ENCODE measurements at places on chromosomes 3 and 15.

DNA sequence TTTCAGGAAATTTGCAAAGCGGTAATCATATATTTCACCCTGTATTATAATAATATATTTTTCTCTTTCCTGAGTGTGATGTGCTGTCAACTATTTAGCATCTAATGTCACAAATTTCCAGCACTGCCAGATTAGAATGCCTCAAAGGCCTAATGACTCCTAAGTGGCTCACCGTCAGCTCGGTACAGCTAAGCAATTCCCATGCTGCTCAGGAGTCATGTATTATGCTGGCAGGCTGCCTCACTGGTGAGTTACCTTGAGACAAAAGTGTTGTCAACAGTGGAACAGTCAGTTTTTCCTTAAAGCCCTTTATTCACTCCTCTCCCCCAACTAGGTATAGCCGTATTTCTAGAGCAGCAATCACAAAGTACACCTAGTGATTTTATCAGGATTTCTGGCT lies 83.6 kb downstream of the NSUN3 start:
- H3K27ac ChIP-seq = no peak overlapping the region
- H3K4me1 ChIP-seq = no peaks in the 10 kb centered on the region
- no peak overlapping the region for H3K4me3 ChIP-seq
- peaks cover 6% of the 10 kb centered on the region for H3K27me3 ChIP-seq
- DNase-seq = no peak

- H3K27me3 ChIP-seq = peaks cover 5% of the 10 kb centered on the region
- no peaks in the 10 kb centered on the region for H3K36me3 ChIP-seq
- no peak overlapping the region for H3K27ac ChIP-seq
These were observed 62.4 kb downstream of the COL8A1 start for GRCh38 chr3:99700631-99701268.

DNA sequence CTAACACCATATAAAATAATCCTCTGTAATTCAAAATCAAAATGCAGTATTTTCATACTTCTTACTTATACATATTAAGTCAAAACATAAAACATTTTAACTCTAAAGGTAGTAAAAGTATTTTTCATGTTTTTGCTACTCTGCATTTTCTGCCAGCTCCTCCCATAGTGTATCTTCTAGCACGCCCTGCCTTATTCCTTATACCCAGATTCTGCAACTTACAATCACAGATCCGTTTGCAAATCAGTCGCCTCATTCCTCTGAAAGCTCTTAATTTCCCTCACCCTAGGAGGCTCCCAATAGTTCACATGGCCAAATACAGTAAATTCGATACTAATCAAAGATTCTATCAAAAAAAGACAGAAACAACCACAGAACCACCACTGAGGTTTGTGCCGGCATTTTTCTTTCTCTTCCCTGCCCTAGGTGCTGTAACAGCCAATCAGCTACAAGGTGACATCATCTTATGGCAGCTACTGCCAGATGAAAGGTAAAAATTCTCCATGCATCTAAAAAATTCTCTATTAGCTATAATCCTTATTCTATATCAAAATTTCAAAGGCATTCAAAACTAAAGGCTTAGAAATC lies 72.9 kb downstream of the CLASP2 start:
- DNase-seq = no peak
- no peak overlapping the region for H3K4me3 ChIP-seq
- H3K27me3 ChIP-seq = no peaks in the 10 kb centered on the region
- peaks cover 7% of the 10 kb centered on the region for H3K36me3 ChIP-seq

DNA sequence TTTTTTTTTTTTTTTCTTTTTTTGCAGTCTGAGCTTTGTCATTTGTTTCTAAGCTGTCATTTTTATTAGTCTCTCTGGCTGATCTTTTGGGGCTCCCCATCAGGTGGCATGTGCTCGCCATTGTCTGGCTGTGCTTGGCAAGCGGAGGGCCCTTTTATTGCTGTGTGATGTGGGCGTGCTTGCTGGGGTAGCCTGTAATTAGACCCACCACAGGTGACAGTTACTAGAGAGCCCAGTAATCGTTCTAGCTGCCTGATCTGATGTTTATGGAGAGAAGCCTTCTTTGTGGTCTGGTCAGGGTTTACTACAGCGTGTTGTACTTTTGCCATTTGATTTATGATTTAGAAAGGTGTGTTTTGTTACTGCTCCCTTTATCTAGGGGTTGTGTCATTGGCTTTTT lies 179.9 kb downstream of the MCTP2 start:
- peaks cover 23% of the 10 kb centered on the region for H3K36me3 ChIP-seq
- H3K4me3 ChIP-seq = no peak overlapping the region
- H3K27me3 ChIP-seq = no peaks in the 10 kb centered on the region
- peaks cover 5% of the 10 kb centered on the region for H3K4me1 ChIP-seq
- no peak overlapping the region for H3K27ac ChIP-seq

DNA sequence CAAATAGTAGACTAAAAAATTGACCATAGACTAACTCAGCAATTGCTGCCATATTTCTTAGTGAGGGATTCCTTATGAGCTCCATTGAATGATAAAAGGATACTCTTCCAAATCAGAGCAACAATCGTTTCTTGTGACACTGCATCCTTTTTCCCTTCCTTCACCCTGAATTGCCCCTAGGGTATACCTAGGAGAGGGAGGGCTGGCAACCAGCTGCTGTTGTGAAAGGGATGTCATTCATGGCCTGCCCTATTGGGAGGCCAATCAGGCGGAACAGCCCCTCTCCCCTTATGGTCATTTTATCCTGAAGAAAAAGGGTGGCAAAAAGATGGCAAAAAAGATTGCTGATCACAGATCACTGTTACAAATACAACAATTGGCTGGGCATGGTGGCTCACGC lies 26.3 kb downstream of the B3GNT5 start:
- no peak overlapping the region for H3K4me3 ChIP-seq
- H3K27ac ChIP-seq = no peak overlapping the region
- H3K4me1 ChIP-seq = peaks cover 14% of the 10 kb centered on the region
- no peak for DNase-seq
- H3K36me3 ChIP-seq = peaks cover 4% of the 10 kb centered on the region

- no peaks in the 10 kb centered on the region for H3K4me1 ChIP-seq
- H3K27me3 ChIP-seq = no peaks in the 10 kb centered on the region
- no peak for DNase-seq
- H3K27ac ChIP-seq = no peak overlapping the region
- no peaks in the 10 kb centered on the region for H3K36me3 ChIP-seq
These were observed 68.6 kb upstream of the EPHA3 start for GRCh38 chr3:89038869-89039268.

GRCh38 chr3:124985349-124985748 lies 50.8 kb upstream of the MUC13 start:
- H3K27me3 ChIP-seq = no peaks in the 10 kb centered on the region
- peaks cover 9% of the 10 kb centered on the region for H3K36me3 ChIP-seq
- no peak overlapping the region for H3K27ac ChIP-seq
- DNase-seq = no peak

GRCh38 chr3:58556001-58556400 lies 19.0 kb upstream of the ACOX2 start:
- H3K4me1 ChIP-seq = no peaks in the 10 kb centered on the region
- no peak for DNase-seq
- H3K36me3 ChIP-seq = no peaks in the 10 kb centered on the region
- peaks cover 15% of the 10 kb centered on the region for H3K27me3 ChIP-seq
- H3K4me3 ChIP-seq = no peak overlapping the region

GRCh38 chr3:123480428-123480827 lies 31.5 kb upstream of the ADCY5 start:
- no peaks in the 10 kb centered on the region for H3K36me3 ChIP-seq
- DNase-seq = peak; percentile 21
- H3K4me1 ChIP-seq = peaks cover 11% of the 10 kb centered on the region
- no peak overlapping the region for H3K4me3 ChIP-seq
- no peak overlapping the region for H3K27ac ChIP-seq
- peaks cover 21% of the 10 kb centered on the region for H3K27me3 ChIP-seq

- no peak for DNase-seq
- H3K27ac ChIP-seq = peak overlapping the region; percentile 89
- H3K36me3 ChIP-seq = peaks cover 75% of the 10 kb centered on the region
- H3K4me3 ChIP-seq = peak overlapping the region; percentile 33
- peaks cover 87% of the 10 kb centered on the region for H3K4me1 ChIP-seq
- H3K27me3 ChIP-seq = no peaks in the 10 kb centered on the region
These were observed 64.8 kb downstream of the RFTN1 start for GRCh38 chr3:16448639-16449070.

DNA sequence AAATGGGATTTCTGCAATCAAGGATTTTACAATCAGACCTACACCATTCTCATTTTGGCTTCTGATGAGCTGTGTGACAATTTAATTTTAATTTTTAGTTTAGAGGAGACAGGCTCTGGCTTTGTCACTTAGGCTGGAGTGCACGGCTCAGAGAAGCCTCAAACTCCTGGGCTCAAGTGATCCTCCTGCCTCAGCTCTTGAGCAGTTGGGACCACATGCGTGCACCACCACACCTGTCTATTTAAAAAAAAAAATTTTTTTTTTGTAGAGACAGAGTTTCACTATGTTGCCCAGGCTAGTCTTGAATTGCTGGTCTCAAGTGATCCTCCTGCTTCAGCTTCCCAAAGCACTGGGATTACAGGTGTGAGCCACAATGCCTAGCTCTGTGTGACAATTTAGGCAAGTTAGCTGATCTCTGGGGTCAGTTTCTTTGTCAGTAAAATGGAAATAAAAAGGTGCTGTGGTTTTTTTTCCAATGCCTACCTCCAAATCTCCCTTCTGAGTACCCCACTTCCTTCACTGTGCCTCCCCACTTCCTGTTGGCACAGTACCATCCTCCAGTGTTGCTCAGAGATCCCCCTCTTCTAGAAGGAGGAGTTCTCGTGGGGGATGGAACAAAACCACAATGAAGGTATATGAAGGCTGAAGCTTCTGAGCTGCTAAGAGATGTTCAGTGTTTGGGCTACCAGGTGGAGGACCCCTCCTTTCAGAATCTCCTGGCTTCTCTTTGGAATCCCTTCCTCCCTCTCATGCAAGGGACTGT lies 54.1 kb upstream of the GSK3B start:
- H3K4me1 ChIP-seq = peaks cover 4% of the 10 kb centered on the region
- no peak overlapping the region for H3K27ac ChIP-seq

DNA sequence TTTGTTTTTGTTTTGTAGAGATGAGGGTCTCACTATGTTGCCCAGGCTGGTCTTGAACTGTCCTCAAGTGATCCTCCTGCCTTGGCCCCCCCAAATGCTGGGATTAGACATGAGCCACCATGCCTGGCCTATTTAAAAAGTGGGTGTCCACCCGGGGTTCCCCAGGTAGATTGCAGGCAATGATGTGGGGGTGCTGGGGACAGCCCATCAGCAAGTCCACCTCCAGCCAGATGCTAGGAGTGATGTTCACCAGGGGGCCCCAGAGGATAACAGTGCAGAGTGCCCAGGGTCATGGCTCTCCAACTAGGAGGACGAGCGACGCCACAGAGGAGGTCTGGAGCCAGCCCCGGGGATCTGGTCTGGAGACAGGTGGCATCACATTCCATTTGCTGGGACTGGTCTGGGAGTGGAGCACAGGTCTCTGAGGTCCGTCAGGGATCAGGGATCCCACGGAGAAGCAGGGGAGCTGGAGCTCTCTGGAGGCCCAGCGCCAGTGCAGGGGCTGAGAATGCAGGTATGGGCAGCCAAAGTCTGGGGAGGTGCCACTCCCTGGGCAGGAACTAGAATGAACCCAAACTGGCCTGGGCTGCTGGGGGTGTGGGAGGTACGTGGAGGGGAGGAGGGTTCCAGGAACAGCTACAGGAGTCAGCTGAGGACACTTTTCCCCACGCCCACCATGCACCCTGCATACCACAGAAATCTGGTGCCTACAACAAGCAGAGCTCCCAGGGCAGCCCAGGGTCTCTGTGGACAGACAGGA lies 51.2 kb upstream of the PCSK6 start:
- H3K27ac ChIP-seq = no peak overlapping the region
- H3K27me3 ChIP-seq = peaks cover 28% of the 10 kb centered on the region
- no peak overlapping the region for H3K4me3 ChIP-seq
- no peak for DNase-seq
- H3K36me3 ChIP-seq = no peaks in the 10 kb centered on the region
- H3K4me1 ChIP-seq = no peaks in the 10 kb centered on the region

DNA sequence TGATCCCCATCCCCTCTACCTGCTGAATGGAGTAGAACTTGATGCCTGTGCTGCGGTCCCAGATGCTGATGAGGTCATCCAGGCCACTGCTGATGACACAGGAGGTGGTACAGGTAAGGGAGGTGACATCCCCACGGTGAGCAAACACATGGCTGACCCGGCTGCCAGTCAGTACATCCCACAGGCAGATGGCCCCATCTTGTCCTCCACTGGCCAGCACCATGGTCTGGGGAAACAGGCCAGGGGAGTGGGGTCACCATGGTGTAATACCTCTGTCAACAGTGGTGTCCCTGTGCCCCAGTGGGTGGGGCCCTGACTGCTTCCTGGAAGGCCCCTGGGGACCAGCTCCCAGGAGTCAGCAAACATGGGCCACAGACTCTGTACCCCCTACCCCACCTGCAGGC lies 33.3 kb downstream of the PTPN23 start:
- peaks cover 53% of the 10 kb centered on the region for H3K36me3 ChIP-seq
- peaks cover 37% of the 10 kb centered on the region for H3K4me1 ChIP-seq
- no peak for DNase-seq

DNA sequence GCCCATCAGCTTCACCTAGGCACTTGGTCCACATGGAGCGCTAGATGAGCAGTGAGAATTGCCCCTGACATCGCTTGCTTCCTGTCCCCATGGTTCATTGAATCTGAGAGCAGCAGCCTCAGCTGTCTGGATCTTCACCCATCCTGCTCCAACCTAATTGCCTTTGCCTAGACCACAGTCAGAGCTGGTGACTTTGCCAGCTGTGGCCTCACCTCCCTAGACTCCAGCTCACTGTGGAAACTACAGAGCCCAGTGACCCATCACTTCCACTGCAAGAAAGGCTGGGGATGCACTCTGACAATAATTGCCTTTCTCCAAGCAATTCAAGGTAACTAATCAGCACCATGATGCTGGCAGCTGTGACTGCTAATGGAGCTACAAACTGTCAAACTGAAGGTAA lies 30.6 kb upstream of the SLC6A1 start:
- no peak overlapping the region for H3K27ac ChIP-seq
- peaks cover 18% of the 10 kb centered on the region for H3K27me3 ChIP-seq
- H3K36me3 ChIP-seq = no peaks in the 10 kb centered on the region
- no peak overlapping the region for H3K4me3 ChIP-seq
- DNase-seq = no peak

DNA sequence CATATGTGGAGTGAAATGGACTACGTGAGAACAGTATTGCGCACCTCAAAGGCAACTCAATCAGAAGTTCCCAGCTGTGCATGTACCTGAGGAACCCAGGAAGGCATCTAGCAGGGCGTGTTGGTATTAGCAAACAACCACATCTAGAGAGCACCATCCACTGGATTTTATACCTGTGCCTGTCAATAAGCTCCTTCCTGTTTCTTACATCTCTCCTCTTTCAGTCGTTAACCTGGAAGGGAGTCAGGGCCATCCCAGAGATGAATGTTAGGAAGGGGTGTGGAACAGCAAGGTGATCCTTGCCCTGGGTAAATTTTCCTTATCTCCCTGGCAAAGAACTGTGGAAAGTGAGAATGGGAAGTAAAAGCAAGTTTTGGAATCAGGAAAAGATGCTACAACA lies 29.6 kb upstream of the CHMP2B start:
- H3K27ac ChIP-seq = no peak overlapping the region
- H3K36me3 ChIP-seq = no peaks in the 10 kb centered on the region
- H3K4me1 ChIP-seq = no peaks in the 10 kb centered on the region
- peaks cover 20% of the 10 kb centered on the region for H3K27me3 ChIP-seq

GRCh38 chr3:182740710-182741109 lies 52.6 kb upstream of the ATP11B start:
- peaks cover 17% of the 10 kb centered on the region for H3K27me3 ChIP-seq
- H3K27ac ChIP-seq = no peak overlapping the region
- H3K36me3 ChIP-seq = no peaks in the 10 kb centered on the region
- peaks cover 5% of the 10 kb centered on the region for H3K4me1 ChIP-seq
- DNase-seq = no peak
- H3K4me3 ChIP-seq = no peak overlapping the region
